Renal cortex interstitium (tissue), 15 donors: ENCODE measurements at places on chromosomes 16 and 17. TPM values are rescaled to one million over a fixed set of nuclear protein-coding genes. Genes with fewer than 3 reads are reported as not detected.

HOXB13 gene
- not detected for polyA plus RNA-seq

PRR35 gene
- polyA plus RNA-seq, result 5.7 TPM

CHRNE gene
- 1.4 TPM for polyA plus RNA-seq

TMEM235 gene
- not detected for polyA plus RNA-seq

NTN1 gene
- 12.0 TPM for polyA plus RNA-seq

B4GALNT2 gene
- 2.8 TPM for polyA plus RNA-seq

CMTM1 gene
- 5.5 TPM for polyA plus RNA-seq

ST6GALNAC2 gene
- 9.8 TPM for polyA plus RNA-seq

TAF15 gene
- 250 TPM for polyA plus RNA-seq

MAFG gene
- polyA plus RNA-seq, result 14.8 TPM

SHBG gene
- polyA plus RNA-seq, result 4.0 TPM

CACNG1 gene
- polyA plus RNA-seq, result not detected

COX4I1 gene
- polyA plus RNA-seq, result 390 TPM

PLA2G10 gene
- 0.26 TPM for polyA plus RNA-seq

PIK3R6 gene
- polyA plus RNA-seq, result 2.2 TPM

GALR2 gene
- polyA plus RNA-seq, result 1.8 TPM

CLCN7 gene
- 51.7 TPM for polyA plus RNA-seq

TOM1L1 gene
- polyA plus RNA-seq, result 85.7 TPM

PHOSPHO1 gene
- 1.9 TPM for polyA plus RNA-seq

VAT1L gene
- polyA plus RNA-seq, result 4.6 TPM

CBLN1 gene
- 0.08 TPM for polyA plus RNA-seq

GPR179 gene
- 0.19 TPM for polyA plus RNA-seq

FBXW10 gene
- polyA plus RNA-seq, result 0.89 TPM

NPIPA7 gene
- polyA plus RNA-seq, result 14.9 TPM

C16orf82 gene
- polyA plus RNA-seq, result not detected

NEUROD2 gene
- polyA plus RNA-seq, result 0.09 TPM

ITGAD gene
- polyA plus RNA-seq, result 0.08 TPM

CCL17 gene
- polyA plus RNA-seq, result 0.38 TPM

CTRL gene
- polyA plus RNA-seq, result 6.2 TPM

CDH5 gene
- polyA plus RNA-seq, result 55.8 TPM

ITGAL gene
- polyA plus RNA-seq, result 1.9 TPM

SLC35G6 gene
- polyA plus RNA-seq, result not detected

TLCD3B gene
- 1.3 TPM for polyA plus RNA-seq

SEZ6L2 gene
- polyA plus RNA-seq, result 12.5 TPM

TEKT1 gene
- polyA plus RNA-seq, result 1.4 TPM

CLEC3A gene
- 0.21 TPM for polyA plus RNA-seq

OMG gene
- 0.12 TPM for polyA plus RNA-seq

OR1A1 gene
- polyA plus RNA-seq, result 0.03 TPM

SLC12A3 gene
- 20.8 TPM for polyA plus RNA-seq

PIRT gene
- not detected for polyA plus RNA-seq

ADAMTS18 gene
- polyA plus RNA-seq, result 5.6 TPM

RHBDL1 gene
- polyA plus RNA-seq, result 2.5 TPM

CACNG5 gene
- polyA plus RNA-seq, result 2.9 TPM

PDILT gene
- polyA plus RNA-seq, result not detected

ASIC2 gene
- polyA plus RNA-seq, result 3.6 TPM

MYL4 gene
- 4.4 TPM for polyA plus RNA-seq

FBXL16 gene
- polyA plus RNA-seq, result 2.7 TPM

GRB7 gene
- polyA plus RNA-seq, result 32.3 TPM

RGS11 gene
- polyA plus RNA-seq, result 2.2 TPM

KCTD19 gene
- polyA plus RNA-seq, result 1.2 TPM

HBQ1 gene
- polyA plus RNA-seq, result 0.98 TPM

SLC5A11 gene
- 4.8 TPM for polyA plus RNA-seq

ODAD4 gene
- polyA plus RNA-seq, result 9.1 TPM
